ENCODE measurements at places on chromosomes 7 and 10.
A peak's percentile ranks its signal among the peaks of the same experiment; 100 is the strongest.

- no peak for DNase-seq
Observed at GRCh38 chr10:95809370-95810197, 53.6 kb downstream of the ENTPD1 start.

DNA sequence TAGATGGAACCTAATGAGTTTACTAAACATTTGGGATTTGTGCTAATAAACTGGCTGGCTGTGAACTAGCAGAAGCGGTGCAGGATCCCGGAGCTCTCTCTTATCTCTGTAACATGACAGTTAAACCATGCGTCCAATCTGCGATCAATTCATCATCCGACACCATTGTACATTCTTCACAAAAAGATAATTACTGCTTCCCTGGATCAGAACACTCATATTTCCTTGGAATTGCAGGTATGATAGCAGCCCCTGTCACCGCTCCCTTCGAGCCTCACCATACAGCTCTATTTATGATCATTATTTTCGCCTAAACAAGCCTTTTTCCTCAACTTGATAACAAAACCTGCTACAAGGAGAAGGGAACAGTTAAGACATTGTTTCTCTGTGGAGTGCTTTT, 18.5 kb downstream of the EBF3 start:
- DNase-seq: no peak

- no peak for DNase-seq
Observed at GRCh38 chr10:59362144-59362958, at the start of gene FAM13C. Gene FAM13C (minus strand): TSS chr10:59362549. CDS start chr10:59362460, 89 bp downstream.

GRCh38 chr7:44173911-44174693, 15.1 kb downstream of the GCK start:
- DNase-seq: no peak

DNA sequence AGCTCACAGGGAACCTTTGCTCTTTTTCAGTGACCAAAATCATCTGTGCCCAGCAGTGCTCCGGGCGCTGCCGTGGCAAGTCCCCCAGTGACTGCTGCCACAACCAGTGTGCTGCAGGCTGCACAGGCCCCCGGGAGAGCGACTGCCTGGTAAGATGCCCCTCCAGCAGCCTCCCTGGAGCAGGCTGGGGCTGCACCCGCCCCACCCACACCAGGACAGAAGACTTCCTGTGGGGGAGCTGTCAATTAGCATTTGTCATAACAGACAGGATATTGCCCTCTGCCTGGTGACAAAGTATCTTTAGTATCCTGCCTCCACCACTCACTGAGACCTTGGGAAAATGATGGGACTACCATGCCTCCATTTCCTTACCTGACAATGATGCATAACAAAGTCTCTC, 133.7 kb downstream of the EGFR start:
- no peak for DNase-seq

GRCh38 chr10:78764846-78765430, 303.8 kb upstream of the ZMIZ1 start:
- DNase-seq: no peak

- DNase-seq: no peak
Observed at GRCh38 chr7:12930534-12930933, 243.1 kb downstream of the ARL4A start.

DNA sequence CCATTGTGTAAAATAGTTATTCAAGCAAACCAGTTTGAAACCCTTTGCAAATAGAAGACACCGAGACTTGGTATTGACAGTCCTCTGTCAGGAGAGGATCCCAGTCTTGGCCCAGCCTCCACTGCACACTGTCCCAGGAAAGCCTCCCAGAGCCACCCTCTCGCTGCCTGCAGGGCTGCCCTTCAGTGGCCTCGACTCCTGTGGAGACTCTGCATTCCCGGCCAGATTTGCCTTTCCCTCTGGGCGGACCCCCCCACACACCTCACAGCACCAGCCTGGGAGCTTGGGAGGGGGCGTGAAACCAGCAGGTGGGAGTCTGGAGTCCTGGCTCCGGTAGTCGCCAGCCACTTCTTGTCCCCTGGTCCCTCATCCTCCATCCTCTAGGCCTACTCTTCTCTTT, 48.7 kb downstream of the GRK5 start:
- DNase-seq: no peak

GRCh38 chr10:28545967-28546644, 13.2 kb downstream of the WAC start:
- no peak for DNase-seq

DNA sequence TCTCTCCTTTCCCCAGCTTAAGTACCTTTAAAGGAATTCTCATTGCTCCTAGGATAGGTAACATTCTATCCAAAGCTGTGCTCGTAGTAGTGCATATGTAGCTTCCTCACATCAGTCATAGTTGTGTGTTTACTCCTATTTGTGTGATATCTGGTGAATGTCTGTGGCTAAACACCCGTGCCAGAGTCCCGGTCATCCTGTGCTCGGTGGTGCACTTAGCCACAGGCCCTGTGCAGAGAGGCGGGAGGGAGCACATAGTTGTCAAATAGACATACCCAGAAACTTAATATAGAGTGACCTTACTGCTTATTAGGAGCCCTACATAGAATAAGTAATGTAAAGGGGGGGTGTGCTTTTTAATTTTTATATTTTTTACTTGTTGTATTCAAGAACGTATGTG, 76.6 kb downstream of the RBM33 start:
- DNase-seq: no peak

GRCh38 chr10:132397671-132398565, 918 bp downstream of the PWWP2B start:
- DNase-seq: no peak

DNA sequence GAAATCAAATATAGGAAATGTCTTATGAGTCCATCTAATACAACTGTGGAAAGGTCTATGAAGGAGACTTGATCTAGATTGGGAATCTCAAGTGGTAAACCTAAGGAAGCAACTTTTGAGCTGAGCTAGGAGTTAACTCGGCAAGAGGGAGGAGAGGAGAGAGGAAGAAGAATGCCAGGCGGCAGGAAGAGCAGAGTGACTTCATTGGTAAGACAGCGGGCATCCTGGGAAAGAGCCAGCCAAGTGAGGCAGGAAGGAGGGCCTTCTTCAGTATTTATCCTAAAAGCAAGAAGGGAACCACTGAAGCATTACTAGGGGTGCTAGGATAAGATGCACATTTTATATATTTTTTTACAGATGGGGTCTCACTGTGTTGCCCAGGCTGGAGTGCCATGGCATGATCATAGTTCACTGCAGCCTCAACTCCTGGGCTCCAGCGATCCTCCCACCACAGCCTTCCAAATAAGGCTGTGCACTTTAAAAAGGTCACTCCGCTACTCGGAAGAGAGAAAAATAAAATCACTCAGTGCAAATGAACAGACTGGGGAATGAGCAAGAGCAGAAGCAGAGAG, 2.0 kb downstream of the BCL7B start:
- DNase-seq: no peak

DNA sequence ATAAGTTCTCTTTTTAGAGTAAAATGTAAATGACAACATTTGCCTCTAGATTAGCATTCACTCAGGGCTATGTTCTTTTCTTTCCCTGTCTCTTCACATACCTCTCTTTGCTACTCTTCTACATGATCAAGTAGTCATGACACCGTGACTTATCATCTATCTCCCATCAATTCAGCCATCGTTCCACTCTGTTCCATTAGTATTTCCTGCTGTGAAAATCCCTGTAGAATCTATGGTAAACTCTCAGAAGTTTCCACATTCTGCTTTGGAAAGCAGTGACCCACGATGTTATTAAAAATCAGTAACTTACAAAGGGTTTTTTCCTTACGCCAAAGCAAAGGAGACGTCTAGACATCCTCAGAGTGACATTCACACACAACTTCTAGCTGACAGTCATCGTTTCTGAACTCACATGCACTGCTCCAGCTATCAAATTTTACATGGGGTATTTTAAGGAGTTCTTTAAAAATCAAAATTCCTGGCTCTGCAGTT, 135.6 kb downstream of the SEMA3C start:
- DNase-seq: no peak

GRCh38 chr7:135359615-135360014, 126.0 kb downstream of the STRA8 start:
- no peak for DNase-seq

- no peak for DNase-seq
Observed at GRCh38 chr7:27235387-27236311, 7.0 kb upstream of the EVX1 start.

DNA sequence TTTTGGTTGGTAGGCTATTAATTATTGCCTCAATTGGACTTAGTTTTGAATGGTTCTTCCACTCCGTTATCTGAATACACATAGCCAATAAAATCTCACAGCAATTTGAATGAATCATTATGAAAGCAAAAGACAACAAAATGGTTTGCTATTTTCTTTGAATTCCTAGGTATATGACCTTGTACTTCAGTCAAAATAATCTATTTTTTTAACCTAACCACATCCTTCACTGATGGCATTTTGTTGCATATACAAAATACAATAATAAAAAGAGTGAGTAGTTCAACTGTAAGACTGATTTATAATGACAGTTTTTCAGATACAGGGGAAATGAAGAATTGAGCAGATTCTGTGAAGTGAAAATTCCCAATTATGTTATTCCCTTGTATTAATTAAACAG, 433.1 kb downstream of the HTR7 start:
- no peak for DNase-seq

DNA sequence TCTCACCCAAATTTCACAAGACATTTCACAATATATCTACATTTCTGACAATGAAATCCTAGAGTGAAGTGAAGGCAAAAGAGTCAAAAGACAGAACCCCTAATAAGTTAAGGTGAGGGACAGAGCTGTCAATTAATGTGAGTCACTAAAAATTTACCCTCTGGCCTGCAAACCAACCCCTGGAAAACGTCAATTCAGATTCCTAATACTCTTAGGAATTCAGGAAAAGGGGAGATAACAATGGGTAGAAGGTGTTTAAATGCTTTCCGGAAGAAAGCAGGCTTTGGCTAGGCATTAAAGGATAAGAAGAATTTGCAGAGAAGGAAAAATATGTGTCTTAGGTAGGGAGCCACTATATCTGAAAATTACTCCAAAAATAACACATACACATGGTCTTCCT, 299.6 kb downstream of the INHBA start:
- no peak for DNase-seq

DNA sequence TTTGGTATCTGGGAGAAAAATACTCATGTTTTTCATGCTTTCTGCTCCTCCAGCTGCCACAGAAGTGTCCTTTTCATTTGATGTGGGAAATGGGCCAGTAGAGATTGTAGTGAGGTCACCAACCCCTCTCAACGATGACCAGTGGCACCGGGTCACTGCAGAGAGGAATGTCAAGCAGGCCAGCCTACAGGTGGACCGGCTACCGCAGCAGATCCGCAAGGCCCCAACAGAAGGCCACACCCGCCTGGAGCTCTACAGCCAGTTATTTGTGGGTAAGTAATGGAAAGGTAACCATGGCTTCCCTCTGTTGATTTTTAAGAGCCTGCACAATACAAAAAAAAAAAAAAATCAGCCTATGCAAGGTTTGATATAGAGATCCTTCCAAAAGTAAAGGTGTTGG, 443.1 kb upstream of the C7orf33 start:
- no peak for DNase-seq

GRCh38 chr10:69870591-69870990, 68.9 kb downstream of the COL13A1 start:
- DNase-seq: no peak

DNA sequence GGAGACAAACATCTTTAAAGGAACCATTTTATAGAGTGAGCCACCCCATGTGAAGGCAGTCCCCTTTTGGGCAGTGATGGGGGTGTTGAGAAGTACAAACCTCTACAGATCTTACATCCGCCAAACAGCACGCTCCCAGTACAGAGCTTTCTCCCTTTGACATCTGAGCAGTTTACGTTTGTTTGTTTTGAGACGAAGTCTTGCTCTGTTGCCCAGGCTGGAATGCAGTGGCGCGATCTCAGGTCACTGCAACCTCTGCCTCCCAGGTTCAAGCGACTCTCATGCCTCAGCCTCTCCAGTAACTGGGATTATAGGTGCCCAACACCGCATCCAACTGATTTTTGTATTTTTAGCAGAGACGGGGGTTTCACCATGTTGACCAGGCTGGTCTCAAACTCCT, 128.9 kb downstream of the CCDC3 start:
- DNase-seq: no peak

- peak; percentile 83 for DNase-seq
Observed at GRCh38 chr7:64562626-64563278, at the start of gene ZNF680. Gene ZNF680 (minus strand): TSS chr7:64563071. CDS start chr7:64562954, 117 bp downstream.

- DNase-seq: no peak
Observed at GRCh38 chr10:66654861-66655260, 271.0 kb upstream of the LRRTM3 start.

DNA sequence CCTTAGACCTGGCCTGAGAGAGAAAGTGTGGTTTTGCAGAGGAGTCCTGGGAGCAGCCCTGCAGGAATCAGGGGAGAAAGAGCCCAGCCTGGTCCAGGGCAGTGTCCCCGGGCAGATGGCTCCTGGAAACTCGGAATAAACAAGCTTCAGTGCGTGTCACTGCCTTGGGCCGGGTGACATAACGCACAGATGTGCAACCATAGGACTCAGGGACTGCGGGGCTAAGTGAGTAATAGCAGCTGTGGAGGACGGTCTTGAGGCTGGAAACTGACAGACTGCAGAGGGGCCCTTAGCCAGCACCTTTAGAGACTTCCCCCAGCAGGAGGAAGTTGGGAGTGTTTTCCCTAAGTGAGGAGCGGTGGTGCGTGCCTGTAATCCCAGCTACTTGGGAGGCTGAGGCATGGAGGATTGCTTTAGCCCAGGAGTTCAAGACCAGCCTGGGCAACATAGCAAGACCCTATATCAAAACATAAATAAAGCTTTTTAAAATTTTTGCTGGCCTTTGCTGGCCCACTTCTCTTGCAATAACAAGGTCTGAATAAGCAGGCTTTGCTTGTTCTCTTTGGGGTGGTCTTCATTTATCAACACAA, 5.3 kb upstream of the CLIP2 start:
- no peak for DNase-seq

Measured in activated CD8-positive, alpha-beta memory T cell treated with anti-CD3 and anti-CD28 coated beads, Interleukin-2, amount 50 U/mL, for 4 hours (primary cell).